Gastroesophageal sphincter (tissue), 4 donors: ENCODE measurements at places on chromosomes 12 and 14. TPM values are rescaled to one million over a fixed set of nuclear protein-coding genes. Genes with fewer than 3 reads are reported as not detected.

Gene LRTM2
- total RNA-seq: not detected

Gene AKAP5
- 2.3 TPM for total RNA-seq

Gene PDE3A
- total RNA-seq: 194 TPM

Gene SLC39A9
- total RNA-seq: 44.8 TPM

DNA sequence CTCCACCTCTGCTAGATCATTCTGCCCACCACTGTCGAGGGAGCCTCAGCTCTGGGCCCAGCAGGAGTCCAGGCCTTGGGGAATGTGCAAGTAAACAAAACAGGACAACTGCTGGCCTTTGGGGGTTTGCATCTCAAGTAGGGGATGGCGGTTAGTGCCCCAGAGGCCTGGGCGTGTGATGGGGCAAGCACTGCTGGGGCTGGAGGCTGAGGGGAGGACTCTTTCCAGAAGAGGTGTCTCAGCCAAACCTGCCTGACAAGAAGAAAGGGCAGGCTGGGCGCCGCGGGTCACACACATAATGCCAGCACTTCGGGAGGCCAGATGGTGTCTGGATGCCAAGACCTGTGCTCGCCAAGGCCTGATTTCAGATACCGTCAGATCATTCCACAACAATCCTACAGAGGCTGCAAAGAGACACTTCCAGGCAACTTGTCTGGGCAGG is 8.6 kb upstream of the ALDH2 start:
- ATAC-seq: peak; percentile 13

- no peak for ATAC-seq
Observed at GRCh38 chr12:108029051-108029835, 99.8 kb upstream of the WSCD2 start.
